Natural killer cell treated with Interleukin-12 subunit alpha and Interleukin-12 subunit beta and Interleukin-15 and Interleukin-18, amount 100 ng/mL, for 72 hours (primary cell): ENCODE measurements at places on chromosomes 2 and 18.

GRCh38 chr2:165874445-165875039 is 79.0 kb downstream of the TTC21B start:
- H3K4me1 ChIP-seq = peaks cover 28% of the 10 kb centered on the region
- H3K27ac ChIP-seq = peak overlapping the region; percentile 78
- DNase-seq = no peak
- no peaks in the 10 kb centered on the region for H3K36me3 ChIP-seq
- H3K27me3 ChIP-seq = no peaks in the 10 kb centered on the region
- no peak overlapping the region for H3K4me3 ChIP-seq

DNA sequence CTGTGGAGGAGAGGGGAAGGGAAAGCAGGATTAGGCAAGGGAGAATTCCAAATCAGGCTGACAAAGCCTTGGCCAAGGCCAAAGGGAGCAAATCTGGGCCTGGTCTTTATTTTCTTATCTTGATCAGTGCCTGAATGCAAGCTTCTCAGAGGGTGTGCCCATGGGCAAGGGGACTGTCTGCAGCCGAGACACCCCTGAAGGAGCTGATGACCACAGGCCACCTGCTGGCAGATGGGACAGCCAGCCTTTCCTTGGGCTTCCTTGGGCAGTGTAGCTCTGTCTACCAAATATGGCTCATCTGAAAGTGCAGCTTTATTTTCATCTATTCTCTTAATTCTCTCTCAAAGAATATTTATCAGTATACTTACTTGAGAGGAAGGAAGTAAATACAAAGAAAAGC is 117.0 kb downstream of the PKP4 start:
- no peak overlapping the region for H3K4me3 ChIP-seq
- H3K4me1 ChIP-seq = no peaks in the 10 kb centered on the region
- H3K36me3 ChIP-seq = no peaks in the 10 kb centered on the region
- DNase-seq = no peak

DNA sequence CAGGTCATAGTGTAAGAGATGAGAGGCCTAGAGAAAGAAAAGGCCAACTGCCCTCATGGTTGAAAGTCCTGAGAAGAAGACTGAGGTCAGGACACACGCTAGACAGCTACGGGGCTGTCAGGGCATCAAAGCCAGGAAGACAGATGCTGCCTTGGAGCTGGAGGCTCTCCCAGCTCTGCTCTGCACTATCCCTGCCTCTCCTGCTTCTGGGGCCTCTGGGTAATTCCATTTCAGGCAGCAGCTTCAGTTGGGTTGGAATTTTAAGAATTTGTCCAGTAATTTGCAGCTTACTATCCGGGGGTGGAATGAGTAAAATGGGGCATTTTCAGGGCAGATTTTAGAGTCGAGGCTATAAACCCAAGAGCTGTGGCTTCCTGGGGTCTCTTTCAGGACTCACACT is 76.2 kb upstream of the CTAGE1 start:
- no peak overlapping the region for H3K4me3 ChIP-seq
- peaks cover 15% of the 10 kb centered on the region for H3K36me3 ChIP-seq
- peaks cover 16% of the 10 kb centered on the region for H3K27me3 ChIP-seq
- H3K27ac ChIP-seq = no peak overlapping the region

DNA sequence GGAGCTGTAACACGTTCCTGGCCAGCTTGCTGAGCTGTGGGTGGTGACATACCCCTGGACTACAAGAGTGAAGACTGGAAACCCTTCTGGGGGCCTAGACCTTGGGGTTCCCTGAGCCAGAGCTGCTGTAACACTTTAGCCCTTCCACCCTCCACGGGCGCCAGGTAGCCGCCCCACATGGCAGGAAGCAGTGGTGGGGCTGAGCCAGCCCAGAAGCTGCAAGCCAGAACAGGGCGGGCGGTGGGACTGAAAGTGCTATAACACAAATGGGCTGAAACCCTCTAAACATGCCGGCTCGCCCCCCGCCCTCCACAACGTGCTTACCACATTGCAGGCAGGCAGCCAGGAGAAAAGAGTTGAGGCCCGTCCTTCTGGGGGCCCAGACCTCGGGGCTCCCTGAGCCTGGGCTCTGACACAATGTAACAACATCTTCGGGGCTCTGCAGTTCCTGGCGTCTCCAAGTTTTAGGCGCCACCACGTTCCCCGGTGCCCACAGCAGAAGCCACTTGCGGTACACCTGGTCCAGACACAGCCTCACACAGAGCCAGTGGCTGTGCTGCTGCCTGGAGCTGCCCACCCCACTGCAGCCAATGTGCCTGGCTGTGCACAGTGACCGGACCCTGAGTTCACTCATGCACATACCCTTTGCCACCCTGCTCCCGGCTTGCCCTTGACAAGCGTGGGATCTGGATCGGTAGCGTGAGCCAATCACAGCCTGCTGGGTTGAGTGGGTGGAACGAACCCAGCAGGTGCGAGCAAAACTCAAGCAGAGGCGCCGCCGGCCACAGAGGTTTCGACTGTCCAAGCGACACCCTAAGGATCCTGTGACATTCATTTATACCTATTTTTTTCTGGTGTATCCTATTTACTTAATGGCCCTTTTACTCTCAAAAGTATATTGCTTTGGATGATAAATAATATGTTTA is 127.4 kb upstream of the FHL2 start:
- H3K4me3 ChIP-seq = no peak overlapping the region
- no peak for DNase-seq
- H3K36me3 ChIP-seq = no peaks in the 10 kb centered on the region
- H3K27ac ChIP-seq = no peak overlapping the region
- H3K27me3 ChIP-seq = no peaks in the 10 kb centered on the region

DNA sequence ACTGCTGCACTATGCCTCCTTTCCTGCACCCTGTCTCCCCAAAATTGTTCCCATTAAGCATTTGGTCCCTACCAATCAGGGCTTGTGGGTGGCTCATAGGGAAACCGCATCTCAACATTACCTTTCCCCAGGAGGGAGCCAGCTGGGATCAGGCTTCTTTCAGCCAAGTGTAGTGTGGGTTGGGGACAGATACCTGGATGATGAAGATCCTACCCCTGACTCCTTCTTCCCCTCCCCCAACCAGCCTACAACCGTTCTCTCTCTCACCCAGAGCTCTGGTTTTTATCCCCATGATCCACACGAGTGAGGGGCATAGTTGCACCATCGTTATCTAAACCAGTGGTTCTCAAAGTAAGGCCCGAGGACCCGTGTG is 40.0 kb downstream of the ACOXL start:
- no peak overlapping the region for H3K4me3 ChIP-seq
- no peaks in the 10 kb centered on the region for H3K4me1 ChIP-seq
- peaks cover 50% of the 10 kb centered on the region for H3K27me3 ChIP-seq
- H3K27ac ChIP-seq = no peak overlapping the region

DNA sequence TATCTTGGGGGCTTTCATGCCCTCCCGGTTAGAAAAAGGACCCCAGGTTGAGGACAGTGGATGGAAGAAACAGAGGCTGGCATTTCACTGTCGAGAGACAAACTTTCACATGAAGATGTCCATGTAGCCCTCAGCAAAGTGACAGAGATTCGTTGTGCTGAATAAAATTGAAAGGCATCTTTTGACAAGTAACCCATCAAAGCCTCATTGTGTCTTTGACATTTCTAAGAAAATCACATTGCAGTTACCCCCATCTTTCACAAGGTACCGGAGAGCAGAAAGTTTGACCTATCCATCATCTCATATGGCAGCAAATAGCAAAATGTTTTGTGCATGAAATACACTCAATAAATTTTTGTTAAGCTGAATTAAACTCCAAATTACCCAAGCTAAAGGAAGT is 2.0 kb upstream of the MBP start:
- H3K4me3 ChIP-seq = peak overlapping the region; percentile 88
- peak overlapping the region; percentile 65 for H3K27ac ChIP-seq
- peaks cover 6% of the 10 kb centered on the region for H3K36me3 ChIP-seq
- peaks cover 52% of the 10 kb centered on the region for H3K4me1 ChIP-seq
- no peaks in the 10 kb centered on the region for H3K27me3 ChIP-seq

- H3K27me3 ChIP-seq = peaks cover 7% of the 10 kb centered on the region
- H3K4me1 ChIP-seq = peaks cover 28% of the 10 kb centered on the region
- H3K27ac ChIP-seq = peak overlapping the region; percentile 99
- peak overlapping the region; percentile 96 for H3K4me3 ChIP-seq
- DNase-seq = no peak
Measured at GRCh38 chr2:27771202-27771547, 344 bp upstream of the MRPL33 start.

DNA sequence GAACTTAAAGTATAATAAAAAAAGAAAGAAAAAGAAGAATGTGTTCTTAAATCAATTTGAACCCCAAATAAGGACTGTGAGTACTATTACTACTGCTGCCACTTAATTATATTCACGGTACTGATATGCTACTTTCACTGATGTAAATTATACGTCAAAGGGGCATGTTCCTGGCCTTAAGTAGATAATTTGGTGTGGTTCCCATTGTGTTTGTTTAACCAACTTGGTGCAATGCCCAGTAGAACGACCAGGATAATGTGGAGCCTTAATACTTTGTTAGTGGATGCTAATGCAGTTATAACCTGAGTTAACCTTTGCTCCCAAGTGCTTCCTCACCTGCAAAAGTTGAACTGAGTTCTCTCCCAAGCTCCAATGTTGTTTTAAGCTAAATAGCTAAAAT is 142.0 kb downstream of the NR4A2 start:
- no peak for DNase-seq
- no peaks in the 10 kb centered on the region for H3K4me1 ChIP-seq
- H3K36me3 ChIP-seq = no peaks in the 10 kb centered on the region
- H3K27me3 ChIP-seq = peaks cover 10% of the 10 kb centered on the region
- no peak overlapping the region for H3K4me3 ChIP-seq
- H3K27ac ChIP-seq = no peak overlapping the region

- no peak overlapping the region for H3K4me3 ChIP-seq
- no peak overlapping the region for H3K27ac ChIP-seq
- H3K27me3 ChIP-seq = no peaks in the 10 kb centered on the region
- H3K4me1 ChIP-seq = no peaks in the 10 kb centered on the region
- no peak for DNase-seq
Measured at GRCh38 chr18:57249179-57249578, 102.3 kb downstream of the BOD1L2 start.

DNA sequence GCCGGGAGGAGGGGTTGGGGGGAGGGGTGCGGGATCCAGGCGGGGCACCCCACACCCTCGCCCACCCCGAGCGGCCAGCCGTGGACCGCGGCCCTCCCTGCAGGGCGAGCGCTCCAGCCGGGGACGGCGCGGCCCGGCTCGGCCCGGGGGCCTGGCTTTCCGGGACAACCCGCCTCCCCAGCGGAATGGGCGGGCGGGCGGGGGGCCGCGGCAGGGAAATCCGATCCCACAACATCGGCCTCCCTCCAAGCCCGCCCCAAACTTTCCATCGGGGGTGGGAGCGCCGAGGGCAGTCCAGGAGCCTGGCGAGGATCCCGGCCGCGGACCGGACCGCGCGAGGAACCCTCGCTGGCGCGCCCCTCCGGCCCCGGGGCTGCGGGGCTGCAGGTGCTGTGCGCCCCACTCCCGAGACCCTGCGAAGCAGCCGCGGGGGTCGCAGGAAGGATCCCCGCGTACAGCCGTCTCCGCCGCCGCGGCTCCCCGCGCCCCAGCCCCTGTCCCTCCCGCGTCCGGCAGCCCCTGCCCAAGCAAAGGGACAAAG is 529 bp downstream of the SEMA4C start:
- no peak for DNase-seq
- no peak overlapping the region for H3K27ac ChIP-seq
- H3K4me1 ChIP-seq = peaks cover 29% of the 10 kb centered on the region
- H3K27me3 ChIP-seq = no peaks in the 10 kb centered on the region

DNA sequence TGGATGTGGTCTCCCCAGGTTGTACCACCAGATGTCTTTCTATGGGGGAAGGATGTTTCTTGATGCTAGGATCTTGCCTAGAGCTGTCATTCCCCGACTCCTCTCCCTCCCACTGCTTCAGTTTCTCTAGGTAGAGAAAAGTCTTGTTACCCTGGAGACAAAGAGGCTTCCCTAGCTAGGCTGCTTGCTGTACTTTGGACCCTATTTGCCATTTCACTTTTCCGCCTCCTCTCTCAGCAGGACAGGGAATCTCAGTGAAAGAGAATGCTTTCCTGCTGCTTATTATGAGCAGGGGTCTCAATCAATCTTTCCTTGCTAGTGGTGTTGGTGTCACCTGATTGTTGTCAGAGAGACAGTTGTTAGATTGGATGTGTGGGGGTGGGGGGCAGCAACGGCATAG is 818.8 kb upstream of the GYPC start:
- H3K4me3 ChIP-seq = no peak overlapping the region
- H3K4me1 ChIP-seq = no peaks in the 10 kb centered on the region
- no peak for DNase-seq
- no peaks in the 10 kb centered on the region for H3K36me3 ChIP-seq
- H3K27ac ChIP-seq = no peak overlapping the region
- H3K27me3 ChIP-seq = no peaks in the 10 kb centered on the region

DNA sequence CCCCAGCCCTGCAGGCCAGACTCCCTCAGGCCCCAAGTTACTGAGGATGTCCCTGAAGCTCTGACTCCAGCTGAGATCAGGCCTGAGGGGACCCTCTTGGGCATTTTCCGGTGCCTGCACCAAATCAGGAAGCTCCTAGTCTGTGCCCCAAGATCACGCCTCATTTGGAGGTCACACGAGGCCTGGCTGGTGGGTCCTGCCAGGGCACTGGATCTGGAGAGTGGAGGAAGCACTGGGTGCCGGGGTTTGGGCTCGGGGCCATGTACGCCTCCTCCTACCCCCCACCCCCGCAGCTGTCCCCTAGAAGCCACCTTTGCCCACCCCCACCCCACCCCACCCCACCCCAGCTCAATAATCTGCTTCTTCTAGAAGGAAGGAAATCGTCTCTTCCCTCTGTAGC is 16.2 kb downstream of the SH2D6 start:
- peaks cover 7% of the 10 kb centered on the region for H3K4me1 ChIP-seq
- H3K4me3 ChIP-seq = no peak overlapping the region
- H3K36me3 ChIP-seq = no peaks in the 10 kb centered on the region

DNA sequence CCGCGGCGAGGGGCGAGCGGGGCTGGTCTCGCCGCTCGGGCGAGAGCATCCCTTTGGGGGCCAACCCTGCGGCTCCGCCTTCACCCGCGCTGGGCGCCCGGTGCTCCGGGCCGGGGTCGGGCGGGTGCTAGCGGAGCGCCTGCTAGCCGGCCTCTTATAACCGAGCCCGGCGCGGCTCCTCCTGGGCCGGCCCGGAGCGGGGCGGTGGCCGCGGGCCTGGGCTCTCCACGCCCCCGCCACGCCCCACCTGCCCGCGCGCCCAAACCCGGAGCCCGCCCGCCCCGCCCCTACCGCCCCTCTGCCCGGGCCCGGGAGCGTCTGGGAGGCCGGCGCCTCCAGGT is at the start of gene FOXI3:
TSS of gene FOXI3 (minus strand) at position 129 of the 341 bp plus-strand sequence. CDS start 158 bp downstream, outside the sequence.
- no peak within 1 kb of the TSS for H3K27ac ChIP-seq
- H3K36me3 ChIP-seq = no peaks in the 10 kb centered on the region
- peak within 1 kb of the TSS; percentile 65 for H3K4me3 ChIP-seq
- H3K4me1 ChIP-seq = no peaks in the 10 kb centered on the region
- H3K27me3 ChIP-seq = peaks cover 34% of the 10 kb centered on the region
